Stimulated activated CD4-positive, alpha-beta T cell treated with anti-CD3 and anti-CD28 coated beads, Interleukin-1b, Interleukin-23, amount 100 ng/mL, for 1 hour (primary cell): ENCODE measurements at places on chromosomes 7 and 10.

DNA sequence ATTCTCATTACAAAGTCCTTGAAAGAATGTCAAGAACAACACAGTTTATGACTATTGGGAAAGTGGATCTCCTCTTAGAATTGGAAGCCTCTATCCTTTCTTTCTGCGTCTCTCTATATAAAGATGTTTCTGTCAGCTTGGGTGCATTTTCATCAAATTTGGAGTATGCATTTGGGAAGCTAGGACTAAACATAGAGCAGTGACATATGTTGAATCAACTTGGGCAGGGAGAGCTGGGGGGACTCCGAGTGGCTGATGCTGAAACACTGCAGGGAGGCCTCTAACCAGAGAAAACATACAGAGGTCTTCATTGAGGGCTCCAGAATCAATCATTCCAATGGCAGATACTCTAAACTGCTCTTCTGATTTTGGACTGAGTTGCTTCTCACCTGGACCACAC is 147.4 kb downstream of the PDE1C start:
- no peak for DNase-seq

- no peak for DNase-seq
These were observed 1.1 kb upstream of the DMTF1 start for GRCh38 chr7:87151002-87151728.

DNA sequence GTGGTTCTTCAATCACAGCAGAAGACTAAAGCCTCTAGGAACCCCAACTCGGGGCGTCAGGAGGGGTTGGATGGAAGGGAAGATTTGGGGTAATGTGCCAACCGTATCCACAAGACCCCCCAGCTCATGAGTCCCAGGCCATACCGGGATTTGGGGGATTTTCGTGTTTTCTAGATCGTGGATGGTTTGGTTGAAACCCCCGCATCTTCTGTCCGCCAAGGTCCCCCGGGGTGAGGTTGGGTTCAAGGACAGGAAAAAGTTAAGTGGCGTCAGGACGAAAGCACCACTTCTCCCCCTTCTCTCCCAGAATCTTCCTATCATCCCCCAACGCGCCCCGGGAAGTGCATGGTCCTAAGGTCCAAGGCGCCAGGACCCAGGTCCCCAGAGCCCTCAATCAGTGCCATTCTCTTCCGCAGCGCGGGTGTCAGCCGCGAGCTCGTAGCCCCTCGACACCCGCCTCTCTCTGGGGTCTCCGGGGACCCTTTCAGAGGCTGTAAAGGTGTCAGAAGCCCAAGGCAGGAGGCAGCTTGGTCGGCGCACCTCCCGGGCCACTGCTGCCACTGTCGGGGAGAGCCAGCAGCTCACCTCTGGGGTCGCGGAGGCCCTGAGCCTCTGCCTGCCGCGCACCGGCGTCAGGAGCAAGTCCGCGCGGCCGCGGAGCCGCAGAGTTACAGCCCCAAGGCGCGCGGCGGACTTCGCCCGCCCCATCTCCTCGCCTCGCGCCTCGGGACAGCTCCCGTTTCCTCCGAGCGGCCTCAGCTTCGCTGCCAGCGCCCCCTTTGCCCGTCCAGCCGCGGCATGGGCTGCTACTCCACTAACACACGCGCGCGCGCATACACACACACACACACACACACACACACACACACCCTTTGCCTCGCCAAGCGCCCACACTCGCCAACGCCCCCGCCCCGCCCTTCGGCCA is 1.5 kb downstream of the MKX start:
- no peak for DNase-seq

GRCh38 chr7:92753614-92754013 is 82.8 kb downstream of the CDK6 start:
- no peak for DNase-seq

DNA sequence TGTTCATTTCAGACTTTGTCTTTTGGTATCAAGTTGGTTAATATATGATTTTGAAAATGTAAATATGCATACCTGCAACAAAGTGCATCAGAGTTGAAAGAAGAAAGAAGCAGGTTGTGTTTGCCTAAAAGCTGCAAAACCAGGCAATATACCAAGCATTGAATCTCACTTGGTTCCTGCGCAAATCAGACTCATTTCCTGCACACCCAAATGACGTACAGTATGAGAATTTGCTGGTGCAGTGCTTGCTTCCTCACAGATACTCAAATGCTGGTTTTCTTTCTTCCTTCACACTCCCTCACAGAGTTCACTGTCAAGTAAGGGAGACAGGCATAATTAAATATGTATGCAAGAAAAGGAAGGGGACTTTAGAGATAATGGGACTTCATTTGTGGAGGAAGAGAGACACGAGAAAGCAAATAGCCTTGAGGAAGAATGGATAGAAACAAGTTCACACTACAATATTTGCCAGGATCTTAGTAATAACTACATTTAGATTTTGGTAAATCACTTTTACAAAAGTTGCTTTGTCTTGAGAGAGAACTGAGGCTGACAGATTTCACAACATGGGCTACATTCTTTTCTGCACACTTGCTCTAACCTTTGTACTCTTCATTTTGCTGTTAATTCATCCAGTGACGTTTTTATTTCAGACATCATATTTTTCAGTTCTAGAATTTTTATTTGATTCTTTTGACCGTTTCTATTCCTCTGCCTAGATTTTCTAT is 56.9 kb upstream of the AOAH start:
- DNase-seq, result no peak

DNA sequence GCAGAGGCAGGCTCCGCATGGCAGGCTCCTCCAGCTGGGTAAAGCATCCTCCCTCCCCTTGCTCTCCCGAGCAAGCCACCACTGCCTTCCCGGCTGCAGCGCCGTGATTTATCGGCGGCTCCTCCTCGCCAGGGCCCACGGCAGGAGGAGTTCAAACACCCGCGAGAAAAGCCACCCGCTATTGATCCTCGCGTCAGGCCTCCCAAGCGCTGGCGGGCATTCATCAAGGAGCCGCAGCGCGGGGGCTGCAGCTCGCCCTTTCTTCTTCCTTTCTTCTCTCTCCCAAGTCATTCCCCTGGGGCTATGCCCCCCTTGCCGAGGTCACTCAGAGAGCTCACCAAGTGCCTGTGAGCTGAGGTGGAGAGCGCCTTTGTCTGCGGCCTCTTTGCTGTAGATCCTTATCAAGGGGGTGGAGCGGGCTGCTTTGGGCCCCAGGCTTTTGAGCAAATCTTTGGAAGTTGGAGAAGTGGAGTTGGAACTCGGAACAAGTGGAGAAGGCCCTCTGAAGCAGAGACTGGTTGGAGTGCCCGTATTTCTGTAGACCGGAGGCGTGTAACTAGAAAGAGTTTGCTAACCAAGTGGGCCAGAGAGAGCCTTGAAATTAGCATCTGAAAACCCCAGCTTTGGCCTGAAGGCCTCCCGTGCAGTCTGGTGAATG is 107.2 kb upstream of the PPIF start:
- DNase-seq, result no peak
